Amygdala (tissue), 56 donors: ENCODE measurements at places on chromosomes 1 and 21.
A peak's percentile ranks its signal among the peaks of the same experiment; 100 is the strongest.

DNA sequence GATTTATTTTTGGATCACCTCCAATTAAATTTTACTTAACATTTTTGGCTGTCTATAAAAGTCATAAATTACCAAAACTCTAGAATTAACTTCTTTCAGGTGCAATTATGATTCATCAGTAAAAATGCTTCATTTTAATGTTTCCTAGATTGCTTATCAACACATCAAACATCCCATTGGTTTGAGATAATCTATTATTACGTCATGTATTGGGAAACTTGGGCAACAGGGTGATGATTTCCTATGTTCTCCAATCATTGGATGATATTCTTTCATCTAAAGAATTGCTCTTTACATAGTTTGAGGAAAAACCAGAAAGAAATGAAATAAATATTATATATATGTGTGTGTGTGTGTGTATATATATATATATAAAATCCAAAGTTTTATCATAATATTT, 76.8 kb upstream of the KCNJ6 start:
- no peak for DNase-seq

DNA sequence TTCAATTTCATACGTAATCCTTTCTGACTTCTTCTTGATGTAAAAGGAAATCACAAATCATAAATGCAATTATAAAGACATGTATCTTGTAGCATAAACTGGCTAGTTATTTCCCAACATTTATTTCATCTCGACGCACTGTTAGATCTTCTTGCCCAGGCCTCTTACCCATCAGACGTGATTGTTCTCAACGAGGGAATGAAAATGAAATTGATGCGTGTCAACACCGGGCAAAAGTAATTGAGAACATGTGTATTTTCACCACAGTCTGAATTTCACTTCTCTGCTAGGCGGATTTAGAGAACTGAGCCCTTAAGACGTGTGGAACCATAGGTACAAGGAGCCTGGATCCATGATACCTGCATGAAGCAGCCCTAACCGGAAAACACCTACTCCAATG, 519.7 kb downstream of the KCNT2 start:
- no peak for DNase-seq

GRCh38 chr1:97396463-97396862, 524.4 kb downstream of the DPYD start:
- DNase-seq = no peak

DNA sequence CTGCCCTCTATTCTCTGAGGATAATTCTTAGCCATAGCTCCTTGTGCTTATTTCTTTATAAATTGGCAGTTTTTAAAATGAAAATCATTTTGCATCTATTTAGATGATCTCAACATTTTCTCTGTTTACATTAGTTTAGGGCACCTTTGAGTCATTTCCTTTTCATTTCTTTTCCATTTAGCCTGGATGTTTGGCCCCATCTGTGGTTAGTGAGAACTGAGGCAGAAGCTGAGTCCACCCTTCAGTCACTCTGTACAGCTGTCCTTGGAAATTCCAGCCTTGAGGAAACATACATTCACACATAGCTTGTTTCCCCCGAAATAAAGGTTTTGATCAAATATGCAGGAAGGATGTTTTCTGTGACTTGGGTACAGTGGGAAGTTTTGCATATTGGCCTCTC, 123.7 kb downstream of the NTNG1 start:
- no peak for DNase-seq

- DNase-seq = no peak
Measured at GRCh38 chr1:66168948-66169671, 364.8 kb upstream of the SGIP1 start.

GRCh38 chr1:4345094-4345493, 309.3 kb upstream of the AJAP1 start:
- no peak for DNase-seq

GRCh38 chr1:216523043-216523442, 99.8 kb upstream of the USH2A start:
- no peak for DNase-seq

DNA sequence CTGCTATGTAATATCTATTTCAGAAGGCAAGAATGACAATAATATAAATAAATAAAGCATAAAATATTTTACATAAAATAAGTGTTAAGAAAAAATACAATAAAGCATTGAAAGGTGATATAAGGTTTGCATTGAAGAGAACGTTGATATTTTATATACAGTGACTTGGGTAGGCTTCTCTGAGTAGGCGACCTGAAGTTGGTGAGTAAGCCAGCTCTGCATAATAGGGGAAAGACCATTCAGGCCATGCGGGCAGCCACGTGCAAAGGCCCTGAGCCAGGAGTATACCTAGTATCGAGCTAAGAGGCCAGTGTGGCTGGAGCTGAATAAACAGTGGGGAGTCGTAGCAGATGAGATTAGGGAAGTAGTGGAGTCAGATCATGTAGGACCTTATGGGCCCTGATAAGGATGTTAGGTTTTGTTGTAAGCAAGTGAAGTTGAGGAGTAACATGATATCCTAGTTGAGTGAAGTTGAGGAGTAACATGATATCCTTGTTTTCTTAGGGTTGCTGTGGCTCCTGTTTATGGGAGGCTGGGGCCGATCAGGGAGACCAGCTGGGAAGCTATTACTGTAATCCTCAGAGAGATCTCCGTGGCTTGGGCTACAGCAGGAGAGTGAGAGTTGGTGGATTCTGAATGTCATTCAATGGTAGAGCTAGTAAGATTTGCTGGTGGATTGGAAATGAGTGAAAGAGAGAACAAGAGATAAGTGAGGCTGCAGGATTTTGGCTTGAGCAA, 22.0 kb downstream of the KCNK1 start:
- DNase-seq = no peak

DNA sequence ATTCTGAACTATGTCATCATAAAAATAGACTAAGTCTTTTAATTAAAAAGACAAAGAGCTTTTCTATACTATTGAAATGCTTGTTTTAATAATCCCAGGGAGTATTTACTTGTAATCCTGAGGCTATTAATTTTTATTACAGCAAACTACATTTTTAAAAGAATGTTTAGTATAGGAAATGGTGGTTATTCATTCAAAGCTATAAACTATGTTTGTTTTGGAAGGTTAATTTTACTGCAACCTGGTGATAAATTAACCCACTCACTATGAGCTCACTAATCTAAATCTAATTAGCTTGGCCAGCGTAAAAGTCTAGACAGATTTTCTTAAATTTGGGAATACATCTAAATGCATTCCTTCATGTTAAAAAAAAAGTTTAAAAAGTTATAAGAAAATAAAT, 13.8 kb upstream of the EYA3 start:
- DNase-seq = no peak

DNA sequence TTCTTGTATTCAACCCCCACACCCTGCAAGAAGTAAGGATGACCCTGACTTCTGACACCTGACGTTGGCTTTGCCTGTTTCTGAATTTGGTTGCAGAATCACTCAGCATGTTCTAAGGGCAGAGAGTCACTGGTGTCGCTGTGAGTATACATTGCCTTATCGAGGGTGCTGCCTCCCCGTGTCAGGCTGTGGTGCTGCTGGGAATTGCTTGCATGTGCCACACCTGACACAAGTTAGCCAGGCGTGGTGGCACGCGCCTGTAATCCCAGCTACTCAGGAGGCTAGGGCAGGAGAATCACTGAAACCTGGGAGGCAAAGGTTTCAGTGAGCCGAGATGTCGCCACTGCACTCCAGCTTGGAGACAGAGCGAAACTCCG, 45.9 kb downstream of the WDR4 start:
- DNase-seq = no peak

DNA sequence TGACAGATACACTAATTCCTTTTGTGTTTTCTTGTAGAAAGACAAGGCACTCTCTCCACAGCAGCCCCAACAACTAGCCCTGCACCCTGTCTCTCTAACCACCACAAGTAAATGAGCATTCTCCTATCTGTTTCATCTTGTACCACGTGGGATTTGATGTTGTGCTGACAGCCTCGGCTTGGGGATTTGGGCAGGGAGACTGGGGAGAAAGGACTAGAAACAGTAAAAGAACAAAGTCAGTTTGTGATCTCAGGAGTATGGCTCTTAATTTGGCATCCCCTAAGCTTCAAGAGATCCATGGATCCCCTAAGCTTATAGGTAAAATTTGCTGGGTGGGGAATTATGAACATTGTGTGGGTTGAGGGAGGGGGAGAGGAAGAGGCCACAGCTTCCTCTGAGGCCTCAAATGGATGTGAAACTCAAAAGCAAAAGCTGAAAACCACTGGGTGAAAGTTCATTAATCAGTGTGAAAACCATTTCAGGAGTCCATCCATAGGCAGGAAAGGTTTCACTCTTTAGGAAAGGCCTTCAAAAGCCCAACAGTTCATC, 3.1 kb downstream of the C1orf162 start:
- DNase-seq = no peak

DNA sequence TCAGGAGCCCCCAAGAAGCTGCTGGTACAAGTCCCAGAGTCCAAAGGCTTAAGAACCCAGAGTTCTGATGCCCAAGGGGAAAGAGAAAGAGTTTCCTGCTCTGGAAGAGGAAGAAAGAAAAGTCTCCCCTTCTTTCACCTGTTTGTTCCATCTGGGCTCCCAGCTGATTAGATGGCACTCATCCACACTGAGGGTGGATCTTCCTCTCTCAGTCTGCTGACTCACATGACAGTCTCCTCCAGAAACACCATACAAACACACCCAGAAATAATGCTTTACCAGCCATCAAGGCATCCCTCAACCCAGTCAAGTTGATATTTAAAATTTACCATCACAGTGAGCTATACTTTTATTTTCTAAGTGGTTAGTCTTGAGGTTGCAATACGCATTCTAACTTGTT, 257.9 kb downstream of the PAPPA2 start:
- no peak for DNase-seq

GRCh38 chr1:91584309-91584708, 83.7 kb downstream of the CDC7 start:
- DNase-seq = no peak

- DNase-seq = no peak
Measured at GRCh38 chr1:108657356-108658080, 3.4 kb downstream of the HENMT1 start.

DNA sequence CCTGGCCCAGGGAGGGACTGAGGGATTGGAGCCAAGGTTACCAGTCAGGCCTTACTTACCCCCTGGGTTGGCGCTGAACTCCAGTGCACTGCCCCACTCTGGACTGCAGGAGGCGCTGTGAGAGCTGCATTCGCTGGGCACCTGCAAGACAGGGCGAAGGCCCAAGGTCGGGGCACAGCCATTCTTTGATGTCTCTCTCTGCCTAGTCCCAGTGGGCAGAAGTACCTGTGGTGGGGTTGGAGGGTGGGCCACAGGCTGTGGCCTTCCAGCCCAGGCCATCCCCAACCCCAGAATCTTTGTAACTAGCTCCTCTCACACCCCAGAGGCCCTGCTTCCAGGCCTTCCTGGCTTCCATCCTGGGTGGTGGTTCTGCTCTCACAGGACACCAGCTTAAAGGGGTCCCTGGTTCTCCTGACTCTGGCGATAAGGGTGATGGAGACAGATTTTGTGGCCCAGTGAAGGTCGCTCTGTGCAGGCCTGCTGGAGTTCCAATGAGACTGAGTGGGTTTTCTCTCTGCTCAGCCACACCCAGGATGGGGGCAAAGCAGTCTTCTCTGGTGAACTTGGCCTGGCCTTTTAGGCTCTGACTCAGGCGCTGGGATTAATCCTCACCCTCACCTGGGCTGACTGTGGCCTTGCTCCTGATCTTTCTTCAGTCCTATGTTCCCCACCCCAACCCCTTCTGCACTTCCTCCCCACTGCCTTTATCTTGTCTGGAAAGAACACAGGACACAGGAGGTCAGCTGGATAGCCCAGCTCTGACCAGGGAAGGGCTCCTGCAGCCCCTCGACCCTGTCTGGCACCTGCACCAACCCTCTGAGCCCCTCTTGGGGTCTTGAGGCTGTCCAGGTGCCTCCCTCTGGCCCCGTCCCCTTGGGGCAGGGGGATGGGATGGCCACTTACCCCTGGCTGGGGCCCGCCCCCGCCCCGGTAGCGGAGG, 954 bp downstream of the MYOG start:
- DNase-seq = no peak

DNA sequence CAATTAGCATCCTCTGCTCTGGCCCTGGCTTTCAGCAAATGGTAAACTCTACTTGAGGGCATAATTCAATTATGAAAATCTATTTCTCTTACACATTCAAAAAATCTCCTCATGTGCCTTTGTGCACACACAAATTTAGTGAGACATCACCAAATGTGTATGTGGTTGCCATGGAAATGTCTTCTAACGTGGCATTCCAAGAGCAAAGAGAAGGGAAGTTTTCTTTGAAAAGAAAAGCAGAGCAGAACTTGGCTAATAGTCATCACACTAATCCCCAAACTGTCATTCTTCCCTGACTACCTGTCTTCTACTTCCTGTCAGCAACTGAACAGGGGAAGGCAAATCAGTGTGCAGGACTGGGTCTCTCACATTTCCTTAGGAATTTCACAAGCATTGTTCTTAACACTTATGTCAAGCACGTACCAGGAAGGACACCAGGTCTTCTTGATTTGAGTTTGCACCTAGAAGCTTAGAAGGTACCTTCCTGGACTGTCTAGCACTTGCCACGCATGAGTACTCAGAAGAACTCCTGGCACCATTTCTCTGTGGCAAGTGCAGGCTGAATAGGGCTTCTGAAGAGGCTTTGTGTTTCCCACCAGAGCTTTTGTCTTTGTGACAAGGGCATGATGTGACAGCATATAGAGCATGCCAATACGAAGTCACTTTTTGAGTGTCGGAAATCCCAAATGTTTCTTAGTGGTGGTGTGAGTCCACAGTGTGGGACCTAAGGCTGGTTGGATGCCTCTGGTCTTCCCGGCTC, 32.3 kb downstream of the MAN1C1 start:
- peak; percentile 14 for DNase-seq

- DNase-seq = no peak
Measured at GRCh38 chr1:185291652-185292051, 25.4 kb downstream of the IVNS1ABP start.

GRCh38 chr1:33036051-33036525, 595 bp downstream of the AK2 start:
- DNase-seq = no peak

DNA sequence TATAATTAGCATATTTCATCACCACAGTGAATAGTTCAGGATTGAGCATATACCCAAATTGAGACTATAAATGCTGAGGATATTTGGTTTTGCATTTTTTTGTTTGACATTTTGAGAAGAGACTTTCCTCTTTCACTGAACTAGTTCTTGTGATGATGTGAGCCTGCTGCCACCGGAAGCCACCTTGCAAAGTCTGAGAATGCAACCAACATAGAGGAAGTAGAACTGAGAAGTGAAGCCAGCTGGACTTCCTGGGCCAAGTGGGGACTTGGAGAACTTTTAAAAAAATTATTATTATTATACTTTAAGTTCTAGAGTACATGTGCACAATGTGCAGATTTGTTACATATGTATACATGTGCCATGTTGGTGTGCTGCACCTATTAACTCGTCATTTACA, 102.3 kb downstream of the RPE65 start:
- no peak for DNase-seq

DNA sequence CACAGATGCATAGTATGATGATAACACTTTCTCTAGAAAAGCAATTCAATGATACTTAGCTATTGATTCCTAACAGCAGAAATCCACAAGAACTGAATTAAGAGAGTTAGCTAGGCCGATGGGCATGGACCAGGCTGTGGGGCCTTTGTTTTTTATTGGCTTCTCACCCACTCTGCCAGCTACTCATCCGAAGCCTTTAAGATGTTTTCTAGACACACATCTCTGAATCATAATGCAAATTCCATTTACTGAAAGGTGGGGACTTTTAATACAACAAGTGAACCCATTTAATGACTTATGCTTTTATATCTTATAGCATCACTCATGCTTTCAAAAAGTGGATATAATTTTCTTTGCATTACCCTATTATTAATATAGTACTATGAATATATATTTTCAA, 170.2 kb downstream of the RUNX1 start:
- DNase-seq = no peak

- DNase-seq = peak; percentile 30
Measured at GRCh38 chr1:94039514-94039870, 81.5 kb downstream of the ABCA4 start.

- no peak for DNase-seq
Measured at GRCh38 chr1:240309769-240310168, 218.1 kb downstream of the FMN2 start.
